ENCODE measurements at places on chromosomes 6 and 20. TPM values are rescaled to one million over a fixed set of nuclear protein-coding genes. Genes with fewer than 3 reads are reported as not detected.

The MCHR2 gene
- not detected for total RNA-seq

The ESR1 gene
- total RNA-seq, result not detected

The SLC17A3 gene
- total RNA-seq, result not detected

DNA sequence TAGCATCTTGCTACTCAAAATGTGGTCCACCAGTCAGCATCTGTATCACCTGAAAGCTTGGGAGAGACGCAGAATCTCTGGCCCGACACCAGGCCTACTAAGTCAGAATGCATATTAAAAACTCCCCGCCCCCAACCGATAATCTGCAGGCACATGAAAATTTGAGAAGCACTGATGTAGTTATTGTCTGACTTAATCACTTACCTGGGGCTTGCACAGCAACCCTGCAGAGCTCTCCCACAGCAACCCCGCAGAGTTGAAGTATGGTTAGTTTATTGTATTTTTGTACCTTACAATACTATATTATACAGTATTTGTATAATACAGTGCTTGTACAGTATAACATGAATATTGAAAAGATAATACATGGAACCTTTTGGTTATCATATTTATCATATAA, 53.7 kb downstream of the KLHL31 start:
- peaks cover 6% of the 10 kb centered on the region for H3K4me1 ChIP-seq
- H3K4me3 ChIP-seq, result no peak overlapping the region
- no peaks in the 10 kb centered on the region for H3K36me3 ChIP-seq
- no peak overlapping the region for H3K27ac ChIP-seq
- no peak for DNase-seq
- H3K27me3 ChIP-seq, result no peaks in the 10 kb centered on the region

- peak overlapping the region; percentile 34 for H3K27ac ChIP-seq
- H3K4me3 ChIP-seq, result peak overlapping the region; percentile 50
- no peak for DNase-seq
- no peaks in the 10 kb centered on the region for H3K27me3 ChIP-seq
Observed at GRCh38 chr20:38164624-38165088, 414 bp downstream of the TGM2 start.

- H3K4me3 ChIP-seq, result no peak overlapping the region
- no peak overlapping the region for H3K27ac ChIP-seq
- no peaks in the 10 kb centered on the region for H3K27me3 ChIP-seq
- H3K36me3 ChIP-seq, result no peaks in the 10 kb centered on the region
- no peaks in the 10 kb centered on the region for H3K4me1 ChIP-seq
- no peak for DNase-seq
Observed at GRCh38 chr6:170173335-170173881, 117.5 kb downstream of the DLL1 start.

DNA sequence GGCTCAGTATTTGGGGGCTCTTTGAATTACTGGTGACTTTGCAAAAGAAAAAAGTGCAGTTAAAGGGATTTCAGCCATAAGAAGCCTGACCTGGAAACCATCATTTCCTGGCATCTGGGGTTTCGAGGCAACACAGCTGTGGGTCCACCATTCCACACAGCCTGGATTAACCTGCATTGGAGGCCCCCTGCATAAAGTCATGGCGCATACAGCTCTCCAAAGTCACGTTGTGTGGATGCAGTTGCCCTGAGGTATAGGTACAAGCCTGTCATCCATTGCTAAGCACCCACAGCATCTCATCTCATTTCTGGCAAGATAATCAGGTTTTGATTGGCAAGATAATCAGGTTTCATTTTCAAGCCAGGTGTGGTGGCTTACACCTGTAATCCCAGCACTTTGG, 54.5 kb upstream of the TAGAP start:
- no peak overlapping the region for H3K4me3 ChIP-seq
- no peaks in the 10 kb centered on the region for H3K36me3 ChIP-seq
- H3K4me1 ChIP-seq, result no peaks in the 10 kb centered on the region
- peaks cover 29% of the 10 kb centered on the region for H3K27me3 ChIP-seq
- DNase-seq, result no peak

DNA sequence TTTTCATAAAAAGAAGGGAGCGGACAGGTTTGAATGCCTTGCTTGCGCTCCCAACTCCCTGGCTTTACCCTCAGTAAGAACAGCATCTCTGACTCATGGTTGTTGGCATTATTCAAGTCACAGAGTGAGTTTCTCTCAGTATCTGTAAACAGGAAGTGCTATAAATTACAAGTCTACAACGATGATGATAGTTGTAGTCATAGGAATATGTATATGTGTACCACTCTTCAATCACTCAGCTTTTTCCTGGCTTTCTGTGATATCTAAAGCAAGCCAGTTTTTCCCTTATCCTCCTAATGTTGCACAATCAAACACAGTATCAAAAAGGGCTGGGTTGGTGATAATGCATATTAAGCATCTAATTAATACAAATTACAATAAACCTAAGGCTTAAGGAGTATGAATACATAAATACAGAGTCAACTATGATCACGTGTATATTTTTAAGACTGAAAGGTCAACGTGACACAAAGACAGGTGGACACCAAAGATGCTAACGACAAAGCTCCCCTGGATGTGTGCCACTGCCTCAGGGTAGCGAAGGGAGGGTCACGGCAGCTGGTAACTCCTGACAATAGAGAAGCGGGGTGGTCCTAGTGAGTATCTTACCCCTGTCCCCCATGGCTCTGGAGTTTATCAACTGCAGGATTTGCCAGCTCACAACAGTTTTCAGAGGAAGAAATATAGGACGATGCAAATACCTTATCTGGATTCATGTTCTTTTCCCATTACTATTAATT, 202.8 kb downstream of the BTBD9 start:
- H3K4me3 ChIP-seq, result no peak overlapping the region
- H3K27ac ChIP-seq, result no peak overlapping the region
- DNase-seq, result peak; percentile 84
- no peaks in the 10 kb centered on the region for H3K36me3 ChIP-seq
- no peaks in the 10 kb centered on the region for H3K27me3 ChIP-seq

- peaks cover 5% of the 10 kb centered on the region for H3K4me1 ChIP-seq
- H3K4me3 ChIP-seq, result no peak overlapping the region
- H3K36me3 ChIP-seq, result no peaks in the 10 kb centered on the region
Observed at GRCh38 chr6:13436399-13437217, 50.8 kb downstream of the GFOD1 start.

Measured in IMR-90 (cell line).